ENCODE measurements at places on chromosomes 2 and 18. TPM values are rescaled to one million over a fixed set of nuclear protein-coding genes. Genes with fewer than 3 reads are reported as not detected.

Gene HADHA
- 330 TPM for total RNA-seq

DNA sequence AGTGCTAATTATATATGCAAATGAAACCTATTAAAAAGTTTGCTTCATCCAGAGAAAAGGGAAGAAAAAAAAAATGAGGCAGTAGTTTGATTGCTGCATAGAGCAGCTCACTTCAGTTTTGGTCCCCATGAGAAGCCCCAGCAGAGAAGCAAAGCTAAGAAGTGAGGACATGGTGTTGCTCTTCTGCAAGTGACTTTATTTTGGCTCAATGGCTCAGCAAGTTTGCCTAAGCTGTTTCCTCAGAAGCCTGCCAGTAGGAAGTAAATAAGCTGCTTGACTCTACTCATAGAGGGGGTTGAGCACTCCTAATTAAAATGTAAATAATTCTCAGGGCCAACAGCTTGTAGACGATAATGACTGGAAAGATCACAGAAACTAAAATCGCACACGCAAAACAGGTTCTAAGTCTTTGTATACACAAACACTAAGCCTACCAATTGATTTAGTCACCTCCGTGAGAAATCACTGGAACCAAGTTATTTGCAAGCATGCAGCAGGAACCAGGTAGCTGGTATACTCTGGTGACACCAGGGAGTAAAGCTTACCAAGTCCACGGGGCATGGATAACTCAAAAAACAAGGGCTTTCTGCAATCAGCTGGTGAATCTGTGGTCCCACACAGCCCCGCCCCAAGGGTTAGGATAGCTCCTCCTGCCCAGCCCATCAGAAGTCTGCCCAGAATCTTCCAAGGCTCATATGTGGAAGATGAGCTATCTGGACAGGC, 39.7 kb upstream of the NABP1 start:
- DNase-seq = no peak

Gene CYP27A1
- total RNA-seq = 17.4 TPM

DNA sequence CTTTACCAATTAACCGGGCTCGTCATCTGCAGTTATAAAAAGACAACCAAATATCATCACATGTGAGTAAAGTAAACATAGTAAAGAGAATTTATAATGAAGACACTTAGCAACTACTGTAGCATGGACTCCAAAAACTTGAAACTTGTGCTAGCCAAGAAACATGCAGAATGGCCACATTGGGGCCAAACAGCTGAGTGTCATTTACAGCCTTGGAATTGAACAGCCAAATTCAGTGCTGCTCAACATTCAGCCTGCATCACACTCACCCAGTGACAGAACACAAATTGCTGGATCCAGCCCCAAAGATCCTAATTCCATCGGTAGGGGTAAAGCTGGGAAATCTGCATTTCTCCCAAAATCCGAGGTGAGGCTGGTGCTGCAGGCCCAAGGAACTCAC, 224.8 kb upstream of the GYPC start:
- no peak for DNase-seq

DNA sequence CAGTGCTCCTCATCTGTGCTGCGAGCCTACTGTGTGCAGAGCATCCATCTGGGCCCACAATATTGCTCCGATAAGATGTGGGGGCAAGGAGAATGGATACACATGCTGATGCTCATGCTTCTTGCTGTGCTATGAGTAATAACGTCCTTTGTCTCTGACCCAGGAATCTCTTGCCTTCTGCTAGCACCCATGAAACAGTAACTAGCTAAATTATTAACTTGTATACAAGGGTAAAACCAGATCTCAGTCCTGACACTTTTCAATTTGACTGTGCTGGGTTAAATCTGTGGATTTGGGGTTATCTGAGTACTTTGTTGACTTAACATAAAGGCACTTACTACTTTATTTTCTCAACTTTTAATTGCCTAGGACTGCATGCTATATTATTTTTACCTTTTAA, 357.6 kb downstream of the SLC4A3 start:
- DNase-seq = no peak

- no peak for DNase-seq
These were observed 602.9 kb upstream of the RAB6C start for GRCh38 chr2:129376426-129377077.

Gene TGFA
- 1.0 TPM for total RNA-seq

Gene REG1B
- total RNA-seq = not detected

- no peak for DNase-seq
These were observed 89.0 kb downstream of the GALNT14 start for GRCh38 chr2:31049264-31049663.

GRCh38 chr2:25881764-25882163, 3.5 kb upstream of the ASXL2 start:
- no peak for DNase-seq

DNA sequence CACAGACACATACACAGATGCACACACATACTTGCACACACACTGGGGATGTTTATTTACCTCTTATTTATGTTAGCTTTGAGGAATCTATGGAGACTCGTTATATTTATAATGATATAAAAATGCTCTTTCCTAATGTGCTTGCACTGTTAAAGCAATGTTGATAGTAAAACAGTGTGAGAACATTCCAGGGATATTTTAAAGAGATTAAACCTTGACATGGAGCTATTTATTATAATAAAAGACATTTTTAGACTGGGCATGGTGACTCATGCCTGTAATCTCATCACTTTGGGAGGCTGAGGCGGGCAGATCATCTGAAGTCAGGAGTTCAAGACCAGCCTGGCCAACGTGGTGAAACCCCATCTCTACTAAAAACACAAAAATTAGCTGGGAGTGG, 557.3 kb upstream of the ZNF804A start:
- no peak for DNase-seq

DNA sequence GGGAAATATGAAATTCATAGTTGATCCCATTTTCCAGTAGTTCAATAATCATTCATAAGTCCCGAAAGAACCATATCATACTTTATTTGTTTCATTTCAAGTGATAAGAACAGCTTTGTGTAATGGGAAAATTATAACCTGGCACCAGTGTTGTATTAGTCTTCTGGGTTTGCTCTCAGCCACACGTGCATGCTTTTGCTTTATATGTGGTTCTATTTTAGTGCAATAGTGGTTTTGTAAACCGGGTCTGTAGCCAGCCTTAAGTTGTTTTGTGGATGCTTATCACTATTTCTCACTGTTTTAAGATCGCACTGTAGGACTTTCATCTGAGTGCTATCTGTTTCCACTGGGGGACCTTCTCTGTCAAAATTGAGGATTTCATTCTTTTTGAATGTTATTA, 203.8 kb downstream of the PTPRM start:
- no peak for DNase-seq

- DNase-seq = peak; percentile 41
These were observed 464 bp downstream of the CYBRD1 start for GRCh38 chr2:171522788-171523087.

- DNase-seq = no peak
These were observed 31.2 kb upstream of the NTSR2 start for GRCh38 chr2:11701206-11701605.

Gene CD226
- total RNA-seq = 1.3 TPM

- no peak for DNase-seq
These were observed 46.7 kb downstream of the REEP1 start for GRCh38 chr2:86290596-86291327.

GRCh38 chr2:83481436-83481835, 977.6 kb downstream of the SUCLG1 start:
- no peak for DNase-seq
